RPMI7951 (cell line): ENCODE measurements at places on chromosomes 7 and 10.

DNA sequence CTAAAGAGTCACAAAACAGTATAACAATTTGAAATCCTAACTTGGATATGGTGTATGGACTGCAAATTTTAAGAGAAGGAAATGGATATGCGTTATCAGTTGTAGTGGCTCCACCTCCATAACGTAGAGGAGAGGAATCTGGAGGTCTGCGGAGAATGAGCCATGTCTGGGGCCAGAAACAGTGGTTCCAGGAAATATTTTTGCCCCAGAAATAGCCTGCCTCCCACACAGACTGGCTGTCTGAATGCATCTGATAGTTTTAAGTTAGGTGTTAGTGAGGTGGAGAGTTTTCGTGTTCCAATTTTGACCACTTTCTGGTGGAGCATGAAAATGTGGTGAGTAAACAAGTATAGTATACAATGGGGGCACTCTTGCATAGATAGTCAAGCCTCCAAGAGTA, 1.6 kb downstream of the PHTF2 start:
- peak; percentile 38 for DNase-seq

GRCh38 chr7:155585951-155586350, 39.6 kb upstream of the CNPY1 start:
- no peak for DNase-seq

- no peak for DNase-seq
These were observed 100.6 kb upstream of the ELMO1 start for GRCh38 chr7:37549076-37549931.

GRCh38 chr7:142787783-142788182, 17.0 kb downstream of the PRSS2 start:
- DNase-seq: no peak

DNA sequence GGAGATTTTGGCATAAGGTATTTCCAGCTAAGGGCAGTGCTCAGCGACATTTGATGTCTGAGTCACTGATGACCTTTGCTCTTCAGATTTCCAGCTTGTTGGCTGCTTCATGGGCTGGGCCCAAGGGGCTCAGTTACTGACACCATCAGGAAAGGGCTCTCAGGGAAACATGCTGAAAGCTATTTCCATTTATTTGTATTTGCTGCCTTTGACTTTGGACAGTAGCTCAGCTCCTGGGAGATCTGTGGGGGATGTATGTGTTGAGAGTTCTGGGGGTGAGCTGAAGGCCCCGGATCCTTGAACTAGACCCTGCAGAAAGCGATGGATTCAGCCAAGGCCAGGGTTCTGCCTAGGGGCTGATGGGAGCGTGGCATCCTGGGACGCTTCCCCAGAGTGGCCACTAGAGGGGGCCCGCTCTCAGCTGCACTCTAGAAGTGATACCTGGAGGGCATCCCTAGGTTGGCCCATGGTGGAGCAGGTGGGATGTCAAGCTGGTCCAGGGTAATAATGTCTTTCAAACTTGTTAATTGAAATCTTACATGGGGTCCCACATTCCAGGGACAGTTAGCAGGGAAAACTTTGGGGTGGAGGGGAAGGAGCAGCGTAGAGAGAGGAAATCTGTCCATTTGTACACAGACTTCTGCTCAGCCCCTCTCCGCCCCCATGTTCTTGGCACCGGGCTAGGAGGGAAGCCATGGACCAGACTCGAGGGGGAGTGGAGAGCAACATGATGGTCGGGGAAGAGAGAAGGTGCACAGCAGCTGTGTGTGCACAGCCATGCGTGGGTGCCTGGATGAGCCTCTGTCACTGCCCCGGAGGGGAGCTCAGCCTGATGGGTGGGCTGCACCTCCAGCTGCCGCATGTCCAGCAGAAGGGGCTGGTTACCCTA, 3.0 kb upstream of the BTBD16 start:
- DNase-seq: peak; percentile 36

GRCh38 chr10:119620241-119621077, 23.7 kb upstream of the TIAL1 start:
- DNase-seq: peak; percentile 4

- DNase-seq: peak; percentile 89
These were observed 10.7 kb downstream of the CALD1 start for GRCh38 chr7:134789967-134790685.

DNA sequence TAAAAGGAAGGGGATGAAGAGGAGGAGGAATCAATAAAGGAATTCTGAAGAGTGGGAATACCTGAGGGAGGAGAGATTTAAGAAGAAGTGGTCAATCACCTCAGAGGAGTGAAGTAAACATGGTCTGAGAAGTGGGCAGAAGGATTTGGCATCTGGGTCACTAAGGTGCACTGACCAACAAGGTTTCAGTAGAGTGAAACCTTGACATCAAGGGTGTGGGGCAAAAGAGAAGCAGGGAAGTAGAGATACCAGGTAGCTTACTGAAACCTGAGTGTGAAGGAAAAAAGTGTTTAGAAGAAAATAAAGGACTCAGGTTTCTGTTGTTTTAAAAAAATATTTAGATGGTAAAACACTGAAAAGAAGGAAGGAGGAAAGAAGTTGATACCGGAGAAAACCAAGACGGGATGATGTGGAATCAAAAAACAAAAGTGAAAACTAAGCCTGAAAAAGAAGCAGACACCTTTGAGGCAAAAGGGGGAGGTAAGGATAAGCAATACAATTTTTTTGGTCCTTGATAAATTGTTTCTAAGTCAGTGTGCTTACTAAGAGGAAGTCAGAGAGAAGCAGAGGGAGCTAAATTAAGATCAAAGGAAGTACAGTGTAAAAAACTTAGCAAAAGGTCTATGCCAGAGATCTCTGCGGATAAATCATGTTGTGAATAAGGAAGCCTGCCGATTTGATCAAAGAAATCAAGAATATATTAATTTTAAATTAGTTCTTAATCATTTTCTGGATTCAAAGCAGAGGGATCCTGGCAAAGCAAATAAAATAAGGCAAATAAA, 137.2 kb upstream of the GPR22 start:
- DNase-seq: no peak

DNA sequence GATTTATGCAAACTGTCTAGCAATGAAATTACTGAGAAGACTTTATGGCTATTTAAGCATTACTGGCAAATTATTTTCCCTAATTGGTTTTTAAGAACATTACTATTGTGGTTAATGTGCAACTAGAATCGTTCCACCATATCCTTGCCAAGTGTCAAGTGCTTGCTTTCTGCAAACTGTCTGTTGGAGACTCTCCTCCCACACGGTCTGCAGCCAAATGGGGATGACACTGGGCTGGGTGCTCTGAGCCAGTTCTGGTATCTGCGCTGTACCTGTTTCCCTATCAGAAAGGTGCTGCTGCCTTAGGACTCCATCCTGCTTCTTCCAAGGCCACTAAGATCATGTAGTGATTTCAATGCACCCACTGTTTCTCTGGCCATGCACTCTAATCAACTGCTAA, 110.4 kb downstream of the RAMP3 start:
- DNase-seq: no peak

GRCh38 chr10:31930023-31930751, 1.6 kb upstream of the ARHGAP12 start:
- peak; percentile 51 for DNase-seq

DNA sequence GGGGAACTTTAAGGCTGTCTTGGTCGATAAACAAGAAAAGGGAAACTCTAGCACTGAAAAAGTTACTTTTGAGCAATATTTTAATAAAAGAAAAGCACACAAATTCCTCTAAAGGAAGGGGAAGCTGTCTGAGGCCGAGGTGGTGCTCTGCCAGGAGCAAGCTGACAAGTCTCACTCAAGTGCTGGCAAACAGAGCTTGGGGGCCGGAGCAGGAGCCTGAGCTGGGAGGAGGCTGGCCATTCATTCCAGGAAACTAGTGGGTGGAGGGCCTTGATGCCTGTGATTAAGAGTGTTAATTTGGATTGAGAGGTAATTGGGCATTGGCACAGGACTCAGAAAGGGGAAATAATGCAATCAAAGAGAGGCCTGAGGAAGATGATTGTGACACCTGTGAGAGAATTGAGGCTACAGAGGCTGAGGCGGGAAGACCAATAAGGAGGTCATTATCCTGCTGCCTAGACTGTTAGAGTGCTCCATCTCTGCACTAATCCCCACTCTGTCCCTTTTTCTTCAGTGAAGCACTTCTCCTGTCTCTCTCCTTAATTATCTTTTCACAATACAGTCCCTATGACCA, 154.9 kb upstream of the COL1A2 start:
- DNase-seq: no peak

DNA sequence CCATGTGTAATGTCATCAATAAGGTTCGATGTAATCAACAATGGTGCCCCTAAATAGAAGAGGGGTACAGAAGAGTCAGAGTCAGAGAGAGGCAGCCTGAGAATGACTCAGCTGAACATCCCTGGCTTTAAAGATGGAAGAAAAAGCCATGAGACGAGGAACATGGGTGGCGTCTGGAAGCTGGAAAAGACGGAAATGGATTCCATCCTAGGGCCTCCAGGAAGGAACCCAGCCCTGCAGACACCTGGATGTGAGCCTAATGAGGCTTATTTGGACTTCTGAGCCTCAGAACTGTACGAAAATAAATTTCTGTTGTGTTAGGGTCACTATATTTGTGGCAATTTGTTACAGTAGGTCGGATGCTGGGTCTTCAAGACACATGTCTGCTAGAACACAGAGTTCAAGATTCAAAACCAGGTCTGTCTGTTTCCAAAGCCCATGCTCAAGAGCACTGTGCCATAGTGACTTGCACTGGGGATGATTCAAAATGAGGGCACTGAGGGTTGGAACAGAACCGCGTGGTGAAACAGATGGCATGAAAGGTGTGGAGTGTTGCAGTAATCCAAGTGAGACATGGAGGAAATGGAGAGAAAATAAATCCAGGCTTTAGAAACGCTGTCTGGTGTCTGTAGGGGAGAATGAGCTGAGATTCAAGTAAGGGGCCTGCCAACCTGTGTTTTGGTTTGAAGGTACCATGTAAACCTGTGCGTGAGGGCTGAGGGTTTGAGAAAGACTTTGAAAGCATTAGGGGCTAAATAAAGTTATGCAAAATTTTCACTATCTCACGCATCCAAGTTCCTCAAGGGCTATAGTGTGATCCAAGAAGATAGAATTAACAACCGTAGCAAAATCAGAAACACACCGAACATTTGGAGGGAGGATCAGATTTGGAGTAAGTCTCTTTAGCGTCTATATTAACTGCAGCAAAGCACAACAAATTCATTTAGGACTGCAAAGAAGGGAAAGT, 849.1 kb upstream of the AUTS2 start:
- DNase-seq: no peak

DNA sequence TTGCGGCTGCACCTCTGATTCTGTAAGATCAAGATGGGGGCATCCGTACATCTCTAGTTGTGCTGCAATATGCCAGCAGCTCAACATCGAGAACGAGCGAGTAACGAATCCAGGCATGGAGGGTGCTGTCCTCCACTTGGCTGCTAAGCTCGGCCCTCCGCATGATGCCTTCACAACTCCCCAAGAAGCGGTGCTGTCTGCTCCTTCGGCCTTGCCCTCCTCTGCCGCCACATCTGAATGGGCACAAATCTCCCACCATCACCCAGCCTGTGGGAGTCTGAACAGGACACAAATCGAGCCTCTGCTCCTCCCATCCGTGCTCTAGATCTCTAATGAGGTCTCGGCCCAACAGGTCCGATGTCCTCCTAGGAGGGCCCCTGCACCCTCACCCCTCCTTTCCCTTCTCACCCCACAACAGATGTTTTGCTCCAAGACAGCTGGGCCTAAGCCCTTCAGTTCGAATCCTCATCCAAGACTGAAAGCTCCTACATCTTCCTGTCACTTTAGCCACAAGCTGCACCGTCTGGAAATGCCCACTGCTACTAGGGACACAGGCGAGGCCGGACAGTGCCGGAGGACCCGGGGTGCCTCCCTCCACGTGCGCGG, 86.7 kb downstream of the ZNF33B start:
- DNase-seq: peak; percentile 1

GRCh38 chr10:116766241-116766827, 24.0 kb upstream of the HSPA12A start:
- no peak for DNase-seq

GRCh38 chr10:28722065-28722803, 44.9 kb downstream of the BAMBI start:
- peak; percentile 54 for DNase-seq

DNA sequence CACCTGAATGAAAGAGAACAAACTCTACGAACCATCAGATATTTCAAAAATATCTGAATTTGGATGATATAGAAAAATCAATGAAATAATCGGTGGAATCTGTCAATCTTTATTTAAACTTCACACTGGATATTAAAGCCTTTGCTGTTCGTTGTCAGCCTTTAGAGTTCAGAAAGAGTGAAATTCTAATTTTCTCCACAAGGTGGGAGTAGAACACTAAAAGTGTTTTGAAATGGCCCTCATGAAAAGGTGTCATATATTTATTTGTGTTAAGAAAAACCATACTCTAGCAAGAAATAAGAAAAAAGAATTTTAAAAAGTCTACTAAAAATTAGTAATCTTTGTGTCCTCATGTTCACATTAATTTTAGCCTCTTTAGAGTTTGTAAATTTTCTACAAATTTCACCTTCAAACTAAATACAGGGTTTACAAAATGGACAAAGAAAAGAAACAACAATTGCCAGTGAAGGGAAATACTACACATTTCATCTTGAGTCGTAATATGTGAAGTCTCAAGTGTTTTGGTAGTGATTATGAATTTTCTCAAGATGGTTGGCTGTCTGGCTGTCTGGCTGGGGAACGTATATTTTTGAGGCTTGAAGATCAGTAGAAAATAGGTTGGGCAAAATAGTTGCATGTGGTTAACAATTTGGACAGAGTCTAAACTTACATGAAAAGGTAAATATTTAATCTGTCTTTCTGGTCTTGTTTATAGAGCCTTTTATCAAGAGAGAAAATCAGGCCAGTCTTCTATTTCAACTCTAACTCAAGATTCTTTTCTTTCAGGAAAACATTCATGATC, 43.7 kb downstream of the DNAJB9 start:
- DNase-seq: peak; percentile 32

GRCh38 chr7:70132852-70133690, 534.8 kb downstream of the AUTS2 start:
- DNase-seq: peak; percentile 52

- no peak for DNase-seq
These were observed 6.5 kb downstream of the TSPAN15 start for GRCh38 chr10:69457771-69458237.

- DNase-seq: no peak
These were observed 81.9 kb upstream of the CAPZA2 start for GRCh38 chr7:116780521-116780920.

GRCh38 chr7:105664816-105665525, 83.7 kb upstream of the EFCAB10 start:
- DNase-seq: peak; percentile 64

DNA sequence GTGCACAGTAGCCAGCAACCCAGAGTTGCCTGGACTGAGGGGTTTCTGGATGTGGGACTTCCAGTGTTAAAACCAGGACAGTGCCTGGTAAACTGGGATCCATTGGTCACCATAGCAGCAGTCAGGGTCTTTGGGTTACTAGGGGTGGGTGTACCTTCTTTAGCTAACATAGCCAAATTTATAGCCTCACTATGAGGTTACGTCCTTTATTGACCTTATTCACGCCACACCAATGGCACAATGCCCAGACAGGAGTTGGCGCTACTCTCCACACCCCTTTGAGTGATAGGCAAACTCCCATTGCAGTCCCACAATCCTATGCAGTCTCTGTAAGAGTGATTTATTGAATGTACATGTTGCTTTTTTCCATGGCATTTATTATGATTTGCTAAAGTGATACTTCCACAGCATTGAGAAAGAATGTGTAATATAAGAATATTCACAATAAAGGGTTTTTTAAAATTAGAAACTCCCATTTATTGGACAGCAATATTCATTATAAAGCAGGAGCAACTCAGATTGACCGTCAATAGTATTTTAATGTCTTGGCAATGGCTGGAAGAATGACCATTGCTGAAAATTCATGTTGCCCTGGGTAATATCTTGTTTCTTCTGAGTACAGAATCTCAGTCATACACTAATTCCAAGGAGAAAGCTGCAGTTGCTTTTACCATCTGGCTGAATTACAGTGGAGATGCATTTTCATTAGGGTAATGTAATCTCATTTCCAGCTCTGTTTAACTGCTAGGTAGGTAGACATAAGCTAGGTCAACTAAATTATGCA, 26.1 kb downstream of the IFIT5 start:
- DNase-seq: no peak
